ENCODE measurements at places on chromosomes 13 and 19.

- no peak for DNase-seq
Measured at GRCh38 chr13:110411688-110412059, 104.6 kb downstream of the COL4A2 start.

DNA sequence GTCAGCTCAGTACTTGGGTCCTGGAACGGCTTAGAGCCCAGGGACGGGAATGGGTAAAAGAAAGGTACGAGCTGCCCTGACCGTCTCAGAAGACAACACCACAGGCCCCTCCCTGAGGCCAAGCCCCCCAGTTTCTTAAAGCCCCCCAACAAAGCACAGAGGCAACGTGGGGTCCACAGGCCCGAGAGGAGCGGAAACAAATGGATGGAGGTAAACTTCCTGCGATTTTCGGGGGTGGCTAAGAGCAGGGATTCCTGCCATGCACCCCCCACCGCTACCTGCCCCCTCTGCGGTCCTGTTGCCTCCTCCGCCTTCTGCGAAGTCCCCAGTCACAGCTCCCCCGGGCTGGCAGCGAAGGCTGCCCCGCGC lies 48.2 kb downstream of the PTPRS start:
- DNase-seq: no peak

DNA sequence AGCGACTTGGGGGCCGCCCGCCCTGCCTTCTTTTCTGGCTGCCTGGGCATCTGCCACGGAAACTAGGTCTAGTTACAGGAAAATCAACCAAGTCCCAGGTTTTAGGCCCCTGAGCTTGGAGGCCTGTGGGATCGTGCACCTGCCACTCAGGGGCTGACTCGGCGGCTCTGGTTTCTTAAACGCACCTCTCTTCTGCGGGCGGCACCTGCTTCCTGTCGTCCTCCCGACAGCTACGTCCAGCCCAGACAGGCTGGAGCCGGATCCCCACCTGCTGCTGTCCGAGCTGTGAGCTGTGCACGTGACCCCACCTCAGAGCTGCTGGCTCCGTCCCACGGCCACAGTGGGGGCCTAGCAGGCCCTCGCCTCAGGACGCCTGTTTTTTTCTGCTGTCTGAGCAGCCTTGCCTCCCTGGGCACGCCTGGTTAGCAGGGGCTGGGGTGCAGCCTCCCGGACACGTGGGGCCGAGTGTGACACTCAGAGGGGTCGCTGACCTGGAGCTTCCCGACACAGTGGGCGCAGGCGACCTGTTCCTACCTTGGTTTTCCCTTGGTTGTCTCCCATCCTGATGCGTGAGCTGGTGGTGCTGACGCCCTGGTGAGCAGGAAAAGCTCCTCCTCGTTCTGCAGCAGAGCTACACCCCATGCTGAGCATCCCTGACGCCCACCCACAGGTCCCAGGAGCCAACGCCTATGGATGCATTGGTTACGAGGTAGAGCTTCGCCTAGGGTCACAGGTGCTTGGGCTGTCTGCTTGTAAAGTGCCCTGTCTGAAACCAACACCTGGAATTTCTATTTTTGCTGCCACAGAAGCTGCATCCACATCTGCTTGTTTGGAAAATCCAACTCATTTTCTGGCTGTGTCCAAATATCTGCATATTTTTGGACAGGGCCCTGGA lies 17.5 kb downstream of the TMEM255B start:
- DNase-seq: peak; percentile 79

GRCh38 chr13:101424381-101425155 lies 8.3 kb upstream of the NALCN start:
- no peak for DNase-seq

DNA sequence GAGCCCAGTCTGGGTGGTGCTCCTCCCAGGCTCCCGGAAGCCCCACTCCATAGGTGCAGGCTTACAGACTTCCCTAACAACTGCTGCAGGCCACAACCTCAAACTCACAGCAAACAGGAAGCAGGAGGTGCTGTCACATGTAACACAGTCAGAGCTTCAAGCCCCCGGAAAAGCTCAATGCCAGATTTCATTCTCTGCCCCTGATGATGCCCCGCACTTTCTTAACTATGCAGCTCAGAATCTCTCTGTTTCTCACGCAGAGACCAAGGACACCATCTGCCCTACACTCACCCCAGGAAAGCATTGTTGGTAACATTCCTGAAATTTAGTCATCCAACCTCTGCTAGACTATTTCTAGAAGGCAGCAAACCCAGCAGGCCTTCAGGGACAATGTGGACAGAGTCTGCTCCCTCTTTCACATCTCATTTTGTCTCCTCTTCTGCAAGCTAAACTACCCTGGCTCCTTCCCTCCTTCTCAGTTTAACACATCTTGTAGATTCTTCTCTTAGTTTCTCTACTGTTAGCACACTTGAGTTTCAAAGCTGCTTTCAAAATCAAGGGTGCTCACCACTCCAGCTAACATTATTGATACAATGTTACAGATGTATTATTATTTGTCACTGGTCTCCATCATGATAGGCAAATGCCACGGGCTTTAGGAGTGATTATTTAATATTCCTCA lies 162.5 kb downstream of the KCTD12 start:
- no peak for DNase-seq

GRCh38 chr13:31591642-31592233 lies 147.6 kb upstream of the RXFP2 start:
- no peak for DNase-seq
